ENCODE measurements at places on chromosomes 2 and 18.

- no peak for DNase-seq
Measured at GRCh38 chr2:57890464-57890863, 156.1 kb upstream of the VRK2 start.

- DNase-seq: no peak
Measured at GRCh38 chr2:177733-178132, 86.1 kb downstream of the SH3YL1 start.

- no peak for DNase-seq
Measured at GRCh38 chr2:20185176-20186022, 39.5 kb downstream of the SDC1 start.

DNA sequence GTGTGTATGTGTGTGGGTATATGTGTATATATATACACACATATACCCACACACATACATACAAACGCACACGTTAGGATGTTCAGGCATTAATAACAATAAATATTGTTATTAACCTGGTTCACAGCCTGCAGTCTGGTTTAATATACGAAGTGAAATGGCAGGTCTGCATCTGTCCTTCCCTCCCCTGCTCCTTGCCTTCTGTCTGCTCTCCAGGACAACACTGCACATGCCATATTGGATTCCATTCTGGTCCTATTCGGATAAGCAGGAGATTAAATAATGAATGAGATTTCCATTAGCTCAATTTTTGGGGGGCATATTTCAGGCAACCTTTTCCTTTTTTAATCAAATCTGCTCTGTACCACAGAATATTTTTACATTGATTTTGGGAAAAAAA is 158.0 kb downstream of the CELF4 start:
- DNase-seq: no peak

DNA sequence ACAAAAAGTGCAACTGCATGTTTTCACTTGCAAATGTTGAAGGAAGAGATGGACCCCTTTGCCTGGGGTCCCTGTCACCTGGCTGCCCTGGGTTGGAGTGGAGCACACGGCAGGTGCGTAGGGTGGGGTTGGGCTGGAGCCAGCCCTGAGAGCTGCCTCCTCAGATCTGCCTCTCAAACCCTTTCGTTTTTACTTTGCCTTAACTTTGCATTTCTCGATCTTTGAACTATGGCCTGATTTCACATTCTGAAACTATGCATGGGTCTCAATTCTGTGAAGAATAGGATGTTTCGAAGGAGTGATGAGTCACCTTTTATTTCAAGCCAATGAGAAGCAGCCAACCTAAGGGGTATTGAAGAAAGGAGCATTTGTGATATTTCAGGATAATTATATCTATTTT is 132.8 kb downstream of the ACOXL start:
- no peak for DNase-seq

DNA sequence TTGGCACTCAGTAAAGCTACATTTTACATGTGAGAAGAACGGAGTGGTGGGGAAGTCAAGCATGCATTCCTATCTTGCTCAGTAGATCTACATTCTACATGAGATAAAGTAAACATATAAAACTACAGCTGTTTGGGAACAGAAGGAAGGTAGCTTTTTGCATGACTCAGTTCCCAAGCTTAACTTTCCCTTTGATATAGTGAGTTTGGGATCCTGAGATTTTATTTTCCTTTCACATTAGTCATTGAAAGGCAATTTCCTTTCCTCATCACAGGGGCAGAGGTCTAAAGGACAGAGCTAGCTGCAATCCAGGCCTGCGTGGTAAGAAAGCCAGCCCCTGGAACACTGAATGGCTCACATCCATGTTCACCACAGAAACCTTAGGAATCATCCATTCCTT is 257.2 kb downstream of the SRBD1 start:
- no peak for DNase-seq
